ENCODE measurements at places on chromosomes 3 and 15.

- no peak for DNase-seq
Measured at GRCh38 chr3:42503251-42503924, 945 bp downstream of the VIPR1 start.

- no peak for DNase-seq
Measured at GRCh38 chr15:100340721-100341238, 995 bp downstream of the ADAMTS17 start.

DNA sequence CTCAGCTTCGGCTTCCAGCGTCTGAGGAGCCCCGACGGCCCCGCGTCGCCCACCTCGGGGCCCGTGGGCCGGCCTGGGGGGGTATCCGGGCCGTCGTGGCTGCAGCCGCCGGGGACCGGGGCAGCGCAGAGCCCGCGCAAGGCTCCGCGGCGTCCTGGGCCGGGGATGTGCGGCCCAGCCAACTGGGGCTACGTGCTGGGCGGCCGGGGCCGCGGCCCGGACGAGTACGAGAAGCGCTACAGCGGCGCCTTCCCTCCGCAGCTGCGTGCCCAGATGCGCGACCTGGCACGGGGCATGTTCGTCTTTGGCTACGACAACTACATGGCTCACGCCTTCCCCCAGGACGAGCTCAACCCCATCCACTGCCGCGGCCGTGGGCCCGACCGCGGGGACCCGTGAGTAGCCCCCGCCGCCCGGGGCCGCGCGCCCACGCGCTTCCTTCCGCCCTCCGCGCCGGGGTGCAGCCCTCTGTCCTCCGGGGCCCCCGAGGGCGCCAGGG is 462 bp downstream of the EDEM1 start:
- peak; percentile 84 for DNase-seq

- DNase-seq, result no peak
Measured at GRCh38 chr3:66004244-66004643, 34.5 kb downstream of the MAGI1 start.

- peak; percentile 44 for DNase-seq
Measured at GRCh38 chr3:30934208-30934550, 39.7 kb upstream of the GADL1 start.

DNA sequence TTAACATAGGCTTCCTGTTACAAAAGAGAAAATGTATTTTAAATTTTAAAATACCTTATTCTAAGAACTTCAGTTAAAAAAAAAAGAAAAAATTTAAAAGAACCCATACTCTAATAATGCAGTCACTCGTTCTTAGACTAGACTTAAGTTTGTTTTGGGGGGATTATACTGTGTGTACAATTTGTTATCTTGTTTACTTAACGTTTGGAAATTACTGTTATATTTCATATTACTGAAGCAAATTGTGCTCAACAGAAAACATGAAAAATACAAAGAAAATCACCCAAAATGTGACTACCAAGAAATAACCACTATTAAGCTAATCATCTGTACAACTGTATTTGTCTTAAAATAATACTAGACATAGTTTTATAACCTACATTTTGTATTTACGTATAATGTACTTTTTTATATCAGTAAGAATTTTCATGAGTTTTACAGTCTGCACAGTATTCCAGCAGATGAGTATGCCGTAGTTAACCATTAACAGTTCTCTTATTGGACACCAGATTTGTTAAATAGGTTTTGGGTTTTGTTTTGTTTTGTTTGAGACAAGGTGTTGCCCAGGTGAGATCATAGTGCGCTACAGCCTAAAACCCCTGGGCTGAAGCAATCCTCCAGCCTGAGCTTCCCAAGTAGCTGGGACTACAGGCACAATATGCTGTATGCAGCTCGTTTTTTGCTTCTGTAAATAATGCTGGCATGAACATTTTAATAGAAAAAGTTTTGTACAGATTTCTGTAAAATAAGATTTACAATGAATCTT is 88.8 kb upstream of the CHD2 start:
- no peak for DNase-seq

- DNase-seq, result peak; percentile 20
Measured at GRCh38 chr3:117439812-117440211, 730.2 kb downstream of the TUSC7 start.

GRCh38 chr3:45560281-45560971 is 34.1 kb upstream of the LIMD1 start:
- peak; percentile 83 for DNase-seq

DNA sequence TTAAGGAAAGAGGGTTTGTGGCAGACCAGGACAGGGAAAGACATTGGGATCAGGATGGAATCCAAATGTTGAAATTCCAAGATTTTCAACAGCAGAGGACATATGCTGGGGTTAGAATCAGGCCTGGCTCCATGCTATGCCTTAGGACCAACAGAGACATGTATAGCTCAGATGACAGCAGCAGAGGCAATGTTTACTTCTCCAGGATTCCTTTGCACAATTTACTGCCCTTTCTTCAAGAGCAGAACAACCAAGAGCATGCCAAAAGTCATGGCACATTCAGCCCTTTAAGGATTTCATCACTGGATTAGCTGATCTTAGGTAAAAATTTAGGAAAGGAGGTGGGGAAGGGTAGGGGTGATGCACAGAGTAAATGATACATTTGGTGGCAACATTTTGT is 69.6 kb upstream of the GSK3B start:
- DNase-seq, result no peak

Data from muscle of back (tissue), 13 donors.